ENCODE measurements at places on chromosomes 13 and 19. TPM values are rescaled to one million over a fixed set of nuclear protein-coding genes. Genes with fewer than 3 reads are reported as not detected.

The NR2F6 gene
- 3.7 TPM for polyA plus RNA-seq

The JAK3 gene
- polyA plus RNA-seq: 6.6 TPM

The SPRED3 gene
- 0.29 TPM for polyA plus RNA-seq

The LDLR gene
- polyA plus RNA-seq: 205 TPM

The CD209 gene
- polyA plus RNA-seq: 26.1 TPM

The FBN3 gene
- polyA plus RNA-seq: 0.21 TPM

The IGFL3 gene
- not detected for polyA plus RNA-seq

The C19orf85 gene
- not detected for polyA plus RNA-seq

The ZNF296 gene
- polyA plus RNA-seq: not detected

The GIPR gene
- 0.33 TPM for polyA plus RNA-seq

The CEBPA gene
- polyA plus RNA-seq: 0.92 TPM

The MIA gene
- polyA plus RNA-seq: 1.9 TPM

The SHKBP1 gene
- 34.8 TPM for polyA plus RNA-seq

The PKN1 gene
- polyA plus RNA-seq: 16.6 TPM

The HIPK4 gene
- polyA plus RNA-seq: 0.28 TPM

The VSTM2B gene
- not detected for polyA plus RNA-seq

The CDKN2D gene
- 7.6 TPM for polyA plus RNA-seq

The PSG2 gene
- not detected for polyA plus RNA-seq

The OR7D2 gene
- polyA plus RNA-seq: not detected

The POSTN gene
- 120 TPM for polyA plus RNA-seq

The MIER2 gene
- polyA plus RNA-seq: 13.3 TPM

The ATP7B gene
- 3.2 TPM for polyA plus RNA-seq

The SMIM24 gene
- 1.2 TPM for polyA plus RNA-seq

The IZUMO2 gene
- not detected for polyA plus RNA-seq

The ARHGEF1 gene
- 56.2 TPM for polyA plus RNA-seq

The BRD4 gene
- polyA plus RNA-seq: 30.1 TPM

The RSPH6A gene
- not detected for polyA plus RNA-seq

The STOML3 gene
- not detected for polyA plus RNA-seq

The CPB2 gene
- not detected for polyA plus RNA-seq

The NKPD1 gene
- polyA plus RNA-seq: not detected

The PGLYRP1 gene
- not detected for polyA plus RNA-seq

The GFY gene
- polyA plus RNA-seq: not detected

The BORA gene
- 2.5 TPM for polyA plus RNA-seq

The ZNF738 gene
- 8.2 TPM for polyA plus RNA-seq

The CACNA1A gene
- polyA plus RNA-seq: 3.3 TPM

The CGB5 gene
- not detected for polyA plus RNA-seq

The NCCRP1 gene
- 0.05 TPM for polyA plus RNA-seq

The SYCN gene
- not detected for polyA plus RNA-seq

The MEIOSIN gene
- not detected for polyA plus RNA-seq

The METTL21C gene
- 0.08 TPM for polyA plus RNA-seq

The RUBCNL gene
- polyA plus RNA-seq: 4.4 TPM

The IL4I1 gene
- 0.43 TPM for polyA plus RNA-seq

The F10 gene
- 41.7 TPM for polyA plus RNA-seq

The NDUFS7 gene
- 96.2 TPM for polyA plus RNA-seq

The OR4F17 gene
- not detected for polyA plus RNA-seq

The ERF gene
- 31.7 TPM for polyA plus RNA-seq

The PSPN gene
- polyA plus RNA-seq: 1.2 TPM

The GJB2 gene
- 0.72 TPM for polyA plus RNA-seq

The ZNF549 gene
- polyA plus RNA-seq: 4.0 TPM

The SYNGR4 gene
- not detected for polyA plus RNA-seq

The PTOV1 gene
- 186 TPM for polyA plus RNA-seq

The IQCN gene
- 2.5 TPM for polyA plus RNA-seq

The MPHOSPH8 gene
- 58.4 TPM for polyA plus RNA-seq

The TRIP10 gene
- polyA plus RNA-seq: 106 TPM

The SIGLEC10 gene
- polyA plus RNA-seq: 0.30 TPM

The TMEM161A gene
- polyA plus RNA-seq: 3.2 TPM

Measured in ovary (tissue), 10 donors.